Kasumi-1 (cell line): ENCODE measurements at places on chromosomes 7 and 10.

DNA sequence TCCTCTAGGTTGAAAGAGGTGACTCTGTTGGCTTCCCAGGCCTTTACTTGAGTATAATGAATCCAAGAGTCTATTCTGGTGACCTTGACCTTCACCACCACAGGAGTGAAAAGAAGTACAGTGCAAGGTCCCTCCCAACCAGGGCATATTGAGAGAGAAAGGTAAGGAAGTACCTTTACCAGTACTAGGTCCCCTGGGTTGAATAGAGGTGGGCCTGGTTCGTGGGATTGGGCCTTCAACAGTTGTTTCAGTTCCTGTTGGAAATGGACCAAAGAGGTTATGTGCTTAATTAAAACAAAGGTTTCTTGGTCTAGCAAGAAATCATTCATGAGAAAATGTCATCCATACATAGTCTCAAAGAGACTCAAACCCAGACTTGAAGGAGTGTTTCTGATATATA, 6.4 kb upstream of the SFTPA1 start:
- DNase-seq: no peak

DNA sequence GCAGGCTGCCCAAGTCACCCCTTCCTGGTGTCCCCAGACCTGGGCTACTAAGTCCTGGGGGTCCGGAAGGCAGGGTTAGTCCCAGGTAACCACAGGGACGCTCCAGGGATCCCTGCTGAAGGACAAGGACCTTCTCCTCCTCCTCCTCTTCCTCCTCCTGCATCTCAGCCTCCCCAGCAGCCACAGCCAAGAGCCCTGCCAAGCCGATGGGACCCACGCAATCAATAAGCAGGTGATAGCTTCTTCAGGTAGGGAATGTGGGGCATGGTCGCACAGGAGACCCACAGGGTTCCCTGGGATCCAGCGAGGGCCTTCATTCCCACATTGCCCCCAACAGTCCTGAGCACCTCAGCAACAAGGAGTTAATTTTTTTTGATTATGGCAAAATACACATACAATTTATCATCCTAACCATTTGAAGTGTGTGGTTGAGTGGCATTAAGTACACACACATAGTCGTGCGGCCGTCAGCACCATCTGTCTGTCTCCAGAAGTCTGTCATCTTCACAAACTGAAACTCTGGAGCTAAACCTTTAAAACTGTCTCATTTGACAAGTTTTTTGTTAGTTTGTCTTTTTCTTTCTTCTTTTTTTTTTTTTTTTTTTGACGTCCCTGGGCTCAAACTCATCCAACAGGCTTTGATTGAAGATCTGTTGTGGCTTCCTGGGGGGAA, 12.1 kb downstream of the CRYGN start:
- no peak for DNase-seq

- peak; percentile 77 for DNase-seq
Measured at GRCh38 chr7:140674899-140675701, 2.4 kb downstream of the ADCK2 start.

GRCh38 chr10:100571084-100571856, 35.5 kb downstream of the HIF1AN start:
- peak; percentile 18 for DNase-seq

GRCh38 chr10:112526906-112527305, 79.9 kb downstream of the VTI1A start:
- no peak for DNase-seq

DNA sequence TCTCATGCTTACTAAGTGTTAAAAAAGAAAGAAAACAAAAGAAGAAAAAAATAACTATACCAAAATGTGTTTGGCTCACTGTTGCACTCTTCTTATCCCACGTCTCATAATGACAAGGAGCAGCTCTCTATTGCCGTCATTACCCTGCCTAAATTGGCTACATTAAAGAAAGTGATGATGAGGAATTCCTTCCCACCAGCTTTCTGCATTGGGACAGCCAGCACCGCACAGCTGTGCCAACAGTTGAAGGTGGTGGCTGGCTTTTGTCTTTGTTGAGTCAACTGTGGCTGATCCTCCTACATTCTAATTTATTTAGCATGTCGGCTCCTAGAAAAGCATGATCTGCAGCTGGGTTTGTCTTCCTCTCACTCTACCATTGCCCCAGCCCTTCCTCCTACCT, 751.8 kb downstream of the KCNMA1 start:
- no peak for DNase-seq

- no peak for DNase-seq
Measured at GRCh38 chr10:73340121-73340520, 18.5 kb downstream of the CFAP70 start.

GRCh38 chr7:80711531-80711930, 73.1 kb downstream of the CD36 start:
- DNase-seq: no peak

- no peak for DNase-seq
Measured at GRCh38 chr7:130140551-130141160, 64.5 kb downstream of the TMEM209 start.

DNA sequence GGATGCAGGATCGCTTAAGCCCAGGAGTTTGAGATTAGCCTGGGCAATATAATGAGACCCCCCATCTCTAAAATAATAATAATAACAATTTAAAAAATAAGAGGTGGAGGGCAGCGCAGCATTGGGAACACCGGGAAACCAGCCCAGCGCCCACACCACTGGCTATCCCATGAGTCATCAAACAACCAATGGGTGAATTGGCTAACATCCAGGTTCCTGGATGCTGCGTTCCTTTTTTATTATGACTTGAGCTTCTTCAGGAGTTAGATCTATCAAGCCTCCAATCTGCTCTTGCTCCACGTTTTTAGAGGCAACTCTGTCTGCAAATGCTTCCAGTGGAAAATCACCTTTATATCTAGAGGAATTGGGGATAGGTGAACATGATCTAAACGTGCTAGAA, 10.0 kb upstream of the LRRC4 start:
- DNase-seq: no peak

GRCh38 chr10:123139521-123140163, 3.9 kb downstream of the HMX3 start:
- DNase-seq: no peak

GRCh38 chr10:88253622-88254021, 329.5 kb downstream of the RNLS start:
- DNase-seq: no peak

- DNase-seq: no peak
Measured at GRCh38 chr7:3928727-3929515, 627.9 kb downstream of the SDK1 start.

DNA sequence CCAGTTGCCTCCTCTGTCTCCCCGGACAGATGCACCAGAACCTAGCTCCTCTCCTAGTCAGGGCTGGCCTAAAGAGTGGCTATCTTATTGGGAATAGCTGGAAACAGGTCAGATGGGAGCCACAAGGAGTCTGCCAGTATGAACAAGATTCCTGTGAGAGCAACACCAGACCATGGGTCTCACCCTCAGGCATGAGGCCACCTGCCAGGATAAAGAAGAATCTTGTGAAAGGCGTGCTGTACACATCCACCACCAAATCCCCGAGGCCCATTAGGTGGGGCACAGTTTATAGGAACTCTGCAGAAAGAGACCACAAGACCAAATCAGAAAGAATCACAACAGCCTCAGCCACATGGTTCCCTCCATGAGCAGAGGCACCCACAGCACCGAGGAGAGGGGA, 325.9 kb downstream of the TNS3 start:
- DNase-seq: no peak

DNA sequence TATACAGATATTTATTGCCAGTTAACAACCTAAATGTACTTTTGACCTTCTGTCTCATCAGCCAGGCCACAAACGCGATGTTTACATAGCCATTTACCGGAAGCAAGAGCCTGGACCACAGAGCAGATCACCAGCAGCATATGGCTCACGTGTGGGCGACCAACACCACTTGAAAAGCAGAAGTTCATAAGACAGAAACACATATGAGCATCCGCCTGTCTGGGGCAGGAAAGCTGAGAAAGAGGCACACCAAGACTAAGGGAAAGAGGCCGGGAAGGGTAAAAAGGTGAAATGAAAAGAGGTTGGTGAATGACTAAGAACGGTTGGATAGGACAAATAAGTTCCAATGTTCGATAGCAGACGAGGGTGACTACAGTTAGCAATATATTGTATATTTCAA, 1.3 kb downstream of the ABCB1 start:
- peak; percentile 93 for DNase-seq

DNA sequence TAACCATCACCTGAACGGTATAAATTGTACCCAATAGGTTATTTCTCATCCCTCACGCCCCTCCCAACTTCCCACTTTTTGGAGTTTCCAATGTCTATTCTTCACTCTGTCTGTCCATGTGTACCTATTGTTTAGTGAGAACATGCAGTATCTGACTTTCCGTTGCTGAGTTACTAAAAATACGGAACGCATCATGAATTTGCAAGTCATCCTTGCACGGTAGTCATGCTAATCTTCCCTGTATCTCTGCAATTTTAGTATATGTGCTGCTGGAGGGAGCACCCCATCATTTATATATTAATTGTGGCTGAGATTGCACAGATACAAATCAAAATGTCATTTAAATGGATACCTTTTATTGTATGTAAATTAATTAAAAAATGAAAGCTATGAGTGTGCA, 75.7 kb upstream of the SFMBT2 start:
- DNase-seq: no peak

DNA sequence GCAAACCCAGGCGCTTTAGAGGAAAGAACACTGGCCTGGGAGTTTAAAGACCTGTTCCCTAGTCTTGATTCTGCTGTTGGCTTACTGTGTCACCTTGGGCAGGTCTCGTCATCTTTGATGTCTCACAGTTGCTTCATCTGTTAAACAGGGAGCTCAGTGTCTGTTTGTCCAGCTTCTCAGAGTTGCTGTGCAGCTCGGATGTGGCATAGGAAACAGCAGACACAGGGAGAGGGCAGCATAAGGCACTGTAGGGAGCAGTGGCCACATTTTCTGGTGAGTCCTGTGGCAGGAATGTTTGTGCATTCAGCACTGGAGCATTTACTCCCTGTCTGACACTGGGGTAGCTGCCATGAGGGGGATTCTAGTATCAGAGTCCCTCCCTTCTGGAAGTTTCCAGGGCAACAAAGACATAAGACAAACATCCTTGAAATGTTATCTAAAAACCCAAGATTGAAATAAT, 2.0 kb downstream of the REPIN1 start:
- no peak for DNase-seq

DNA sequence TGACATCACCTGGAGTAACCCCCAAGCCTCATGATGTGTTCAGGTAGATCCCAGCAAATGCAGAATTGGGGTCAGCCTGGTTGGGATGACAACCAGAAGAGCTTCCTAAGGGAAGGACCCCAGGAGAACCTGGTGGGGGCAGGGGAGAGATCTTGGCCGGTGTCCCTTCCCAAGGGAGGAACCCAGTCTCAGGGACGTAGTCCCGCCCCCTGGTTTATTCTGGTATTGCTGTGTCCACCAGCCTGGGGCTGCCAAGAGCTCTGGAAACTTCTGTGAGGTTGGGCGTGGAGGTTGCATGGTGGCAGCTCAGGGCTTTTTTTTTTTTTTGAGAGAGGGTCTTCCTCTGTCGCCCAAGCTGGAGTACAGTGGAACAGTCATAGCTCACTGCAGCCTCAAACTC, 19.4 kb downstream of the GTF2IRD1 start:
- no peak for DNase-seq

- DNase-seq: no peak
Measured at GRCh38 chr7:116230191-116231005, 20.1 kb downstream of the TES start.

DNA sequence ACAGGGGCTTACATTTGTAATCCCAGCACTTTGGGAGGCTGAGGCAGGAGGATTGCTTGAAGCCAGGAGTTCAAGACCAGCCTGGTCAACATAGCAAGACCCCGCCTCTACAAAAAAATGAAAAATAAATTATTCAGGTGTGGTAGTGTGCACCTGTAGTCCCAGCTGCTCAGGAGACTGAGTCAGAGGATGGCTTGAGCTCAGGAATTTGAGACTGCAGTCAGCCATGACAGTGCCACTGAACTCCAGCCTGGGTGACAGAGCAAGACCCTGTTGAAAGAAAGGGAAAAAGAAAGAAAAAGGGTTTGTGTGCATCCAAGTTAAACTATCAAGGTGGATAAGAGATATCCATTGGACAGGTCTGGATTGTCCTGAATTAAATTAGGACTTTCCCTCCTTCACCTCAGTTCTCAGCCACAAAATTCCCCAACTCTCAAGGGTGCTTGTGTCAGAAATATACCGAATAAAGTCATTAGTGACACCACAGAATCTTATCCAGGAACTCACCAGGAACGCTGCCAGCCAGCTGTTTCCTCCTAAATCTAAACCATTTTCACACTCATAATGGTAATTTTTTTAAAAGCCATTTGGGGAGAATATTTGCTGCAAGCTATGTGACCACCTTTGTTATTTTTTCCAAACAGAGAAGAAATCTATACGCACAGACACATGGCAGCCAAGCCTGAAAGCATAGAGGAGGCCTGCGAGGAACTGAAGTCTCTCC, 12.0 kb downstream of the AFAP1L2 start:
- DNase-seq: no peak

DNA sequence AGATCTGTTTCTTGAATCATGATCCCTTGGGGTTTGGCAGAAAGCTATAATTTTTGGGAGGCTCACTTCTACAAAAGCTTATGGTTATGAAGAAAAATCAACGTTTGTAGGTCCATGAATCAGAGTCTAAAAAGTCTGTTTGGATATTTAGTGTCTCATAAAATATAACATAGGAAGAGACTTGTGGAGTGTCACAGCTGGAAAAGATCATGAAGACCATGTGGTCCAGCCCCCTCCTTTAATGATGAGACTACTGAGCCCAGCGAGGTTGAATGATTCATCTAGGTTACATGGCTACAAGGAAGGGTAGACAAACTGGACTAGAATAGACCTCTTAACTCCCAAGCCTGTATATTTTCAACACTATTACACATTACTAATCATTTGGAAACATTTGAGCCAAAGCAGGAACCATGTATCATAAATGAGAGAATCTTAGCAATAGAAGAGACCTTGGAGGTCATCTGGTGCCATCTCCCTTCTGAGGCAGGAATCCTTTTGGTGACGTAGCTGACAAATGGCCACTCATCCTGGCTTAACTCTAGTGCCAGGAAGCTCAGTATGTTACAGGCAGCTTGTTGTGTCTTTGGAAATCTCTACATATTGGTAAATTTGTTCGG, 152.5 kb downstream of the CREB5 start:
- DNase-seq: no peak

DNA sequence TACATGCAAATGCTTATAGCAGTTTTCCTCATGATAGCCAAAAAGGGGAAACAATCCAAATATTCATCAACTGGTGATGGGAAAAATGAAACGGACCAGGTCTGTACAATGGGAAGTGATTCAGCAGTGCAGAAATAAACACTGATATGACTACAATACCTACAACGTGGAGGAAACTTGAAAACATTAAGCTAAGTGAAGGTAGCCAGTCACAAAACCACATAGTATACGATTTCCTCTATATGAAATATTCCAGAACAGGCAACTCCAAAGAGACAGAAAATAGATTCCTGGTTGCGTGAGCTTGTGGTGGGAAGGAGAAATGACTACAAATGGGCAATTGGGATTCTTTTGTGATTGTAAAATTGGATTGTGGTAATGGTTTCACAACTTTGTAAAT, 263.1 kb upstream of the PITRM1 start:
- DNase-seq: no peak

GRCh38 chr7:94654783-94655125, 1.2 kb downstream of the SGCE start:
- DNase-seq: no peak
